ENCODE measurements at places on chromosomes 16 and 17. TPM values are rescaled to one million over a fixed set of nuclear protein-coding genes. Genes with fewer than 3 reads are reported as not detected.

DNA sequence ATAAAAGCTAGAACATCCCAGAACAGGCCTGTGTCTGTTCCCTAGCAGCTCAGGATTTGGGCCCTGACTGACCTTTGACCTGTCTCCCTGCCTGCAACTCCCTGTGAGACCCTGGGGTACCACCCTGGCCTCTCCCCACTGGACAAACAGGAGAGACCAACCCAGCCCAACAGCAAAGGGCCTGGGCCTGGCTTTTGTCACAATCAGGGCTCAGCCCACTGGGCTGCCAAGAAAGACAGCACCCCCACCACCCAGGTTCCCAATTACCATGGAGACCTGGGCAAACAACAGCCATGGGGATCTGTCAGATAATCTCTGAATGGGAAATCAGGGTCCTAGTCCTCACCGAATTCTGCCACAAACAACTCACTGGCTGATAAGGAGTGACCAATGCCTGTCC lies 11.1 kb downstream of the PLLP start:
- DNase-seq, result no peak

GAST gene
- total RNA-seq, result not detected

DNA sequence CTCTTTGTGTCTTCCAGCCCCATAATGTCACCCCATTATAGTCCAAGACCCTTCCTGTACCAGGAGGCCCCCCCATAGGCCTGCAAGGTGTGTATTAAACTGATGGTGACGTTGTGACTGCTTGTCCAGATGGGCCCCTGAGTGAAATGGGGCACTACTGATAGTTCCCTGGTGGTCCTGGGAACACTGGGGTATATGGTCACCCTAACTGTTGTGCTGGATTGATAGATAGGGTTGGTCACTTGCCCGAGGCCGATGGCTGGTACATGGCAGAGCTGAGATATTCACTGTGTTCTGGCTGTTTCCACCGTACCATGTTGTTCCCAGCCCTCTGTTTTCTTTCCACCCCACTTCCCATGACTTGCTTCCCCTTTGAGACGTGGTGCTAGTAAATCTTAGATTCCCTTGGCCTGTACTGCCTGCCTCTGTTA lies 4.3 kb downstream of the CNP start:
- DNase-seq, result no peak

DNA sequence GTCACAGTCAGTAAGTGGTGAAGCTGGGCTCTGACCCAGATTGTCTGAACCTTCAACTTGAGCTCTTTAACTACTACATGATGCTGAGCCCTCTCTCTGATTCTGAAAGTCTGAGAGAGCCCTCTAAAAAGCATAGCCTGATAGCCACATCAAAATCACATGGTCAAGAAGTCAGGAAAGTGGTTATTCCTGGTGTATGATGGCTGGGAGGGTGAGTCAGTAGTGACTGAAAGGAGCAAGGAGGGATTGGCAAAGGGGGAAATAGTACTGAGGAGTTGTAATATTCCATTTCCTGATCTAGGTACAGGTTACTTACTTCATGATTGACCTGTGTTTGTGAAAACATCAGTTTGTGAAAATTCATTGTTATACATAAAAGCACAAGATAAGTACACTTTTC lies 89.1 kb downstream of the SSH2 start:
- DNase-seq, result no peak

DNA sequence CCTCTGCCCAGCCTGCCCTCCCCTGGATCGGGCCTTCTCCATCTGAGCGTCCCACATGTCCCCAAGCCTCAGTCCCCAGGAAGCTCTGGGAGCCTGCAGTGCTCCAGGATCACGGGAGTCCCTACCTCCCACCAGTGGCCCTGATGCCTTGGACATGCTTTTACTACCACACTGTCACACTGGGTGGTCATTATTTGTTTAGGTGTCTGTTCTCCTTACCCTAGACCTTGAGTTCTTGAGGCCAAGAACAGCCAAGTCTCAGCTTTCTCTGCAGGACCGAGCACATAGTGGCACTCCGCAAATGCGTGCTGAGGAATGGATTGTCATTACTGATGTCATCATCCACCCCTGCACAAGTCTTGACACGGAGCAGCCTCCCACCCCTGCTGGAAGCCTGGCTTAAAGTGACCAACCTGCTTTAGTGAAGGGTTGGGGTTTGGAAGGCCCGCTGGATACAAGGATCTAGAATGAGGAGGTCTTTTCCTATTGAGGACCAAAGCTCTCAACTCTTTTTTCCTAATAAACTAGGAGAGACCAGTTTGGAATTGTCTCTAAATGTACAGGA lies 132.9 kb upstream of the CRHR1 start:
- DNase-seq, result no peak

Measured in natural killer cell treated with Interleukin-12 subunit alpha and Interleukin-12 subunit beta and Interleukin-15 and Interleukin-18, amount 100 ng/mL, for 72 hours (primary cell).